Aorta (tissue), 5 donors: ENCODE measurements at places on chromosomes 2 and 18. TPM values are rescaled to one million over a fixed set of nuclear protein-coding genes. Genes with fewer than 3 reads are reported as not detected.

The SATB2 gene
- 1.9 TPM for polyA plus RNA-seq

The GPC1 gene
- polyA plus RNA-seq: 66.8 TPM

The SPHKAP gene
- polyA plus RNA-seq: not detected

The RAMP1 gene
- polyA plus RNA-seq: 423 TPM
